ENCODE measurements at places on chromosomes 3 and 15.

- DNase-seq: no peak
Observed at GRCh38 chr15:48967336-48967735, 3.6 kb upstream of the SHC4 start.

DNA sequence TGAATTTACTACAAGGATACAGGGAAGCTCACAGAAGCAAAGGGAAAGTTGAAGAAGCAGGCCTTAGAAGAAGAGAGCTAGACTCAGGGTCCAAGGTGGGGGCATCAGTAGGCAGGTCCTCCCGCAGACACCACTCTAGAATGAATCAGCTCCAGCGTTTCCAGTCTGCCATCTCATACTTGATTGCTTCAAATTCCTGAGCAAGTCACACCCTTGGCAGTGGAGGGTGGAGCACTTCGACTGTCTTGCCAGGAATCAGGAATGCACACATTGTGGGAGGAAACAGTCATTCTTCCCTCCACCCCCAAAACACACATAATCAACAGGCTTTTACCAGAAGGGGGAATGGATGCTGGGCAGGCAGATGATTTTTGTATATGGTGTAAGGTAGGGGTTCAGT is 78.5 kb downstream of the CHCHD6 start:
- no peak for DNase-seq

DNA sequence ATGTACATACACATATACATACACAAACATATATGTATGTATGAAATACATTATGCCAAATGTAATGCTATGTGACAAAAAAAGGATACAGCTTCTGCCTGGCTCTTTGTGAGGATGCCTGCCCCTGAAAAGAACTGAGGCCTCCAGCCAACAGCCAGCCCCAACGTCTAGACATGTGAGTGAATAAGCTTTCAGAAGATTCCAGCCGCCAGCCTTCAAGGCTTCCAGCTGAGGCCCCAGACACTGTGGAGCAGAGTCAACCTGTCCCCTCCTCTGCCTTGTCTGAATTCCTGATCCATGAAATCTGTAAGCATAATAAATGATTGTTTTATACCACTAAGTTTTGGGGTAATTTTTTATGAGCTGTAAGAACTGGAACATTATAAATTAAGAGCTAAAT is 24.7 kb downstream of the GXYLT2 start:
- no peak for DNase-seq

DNA sequence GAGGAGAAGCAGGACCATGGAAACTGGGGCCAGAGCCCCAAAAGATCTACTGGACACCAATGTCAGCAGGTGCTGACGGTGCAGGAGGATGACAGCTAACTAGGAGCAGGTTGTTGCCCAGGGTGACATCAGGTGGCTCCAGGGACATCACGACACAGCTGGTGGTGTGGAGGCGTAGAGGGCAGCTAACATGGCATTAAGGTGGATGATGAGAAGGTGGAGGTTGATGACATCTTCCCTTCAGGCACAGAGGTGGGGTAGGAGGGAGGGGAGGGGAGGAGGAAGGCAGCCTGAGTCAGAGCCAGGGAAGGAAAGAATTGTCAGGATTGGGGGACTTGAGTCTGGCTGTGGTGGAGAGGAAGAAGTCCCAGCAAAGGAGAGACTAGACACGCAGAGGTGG is 1.5 kb upstream of the EPHB1 start:
- no peak for DNase-seq

DNA sequence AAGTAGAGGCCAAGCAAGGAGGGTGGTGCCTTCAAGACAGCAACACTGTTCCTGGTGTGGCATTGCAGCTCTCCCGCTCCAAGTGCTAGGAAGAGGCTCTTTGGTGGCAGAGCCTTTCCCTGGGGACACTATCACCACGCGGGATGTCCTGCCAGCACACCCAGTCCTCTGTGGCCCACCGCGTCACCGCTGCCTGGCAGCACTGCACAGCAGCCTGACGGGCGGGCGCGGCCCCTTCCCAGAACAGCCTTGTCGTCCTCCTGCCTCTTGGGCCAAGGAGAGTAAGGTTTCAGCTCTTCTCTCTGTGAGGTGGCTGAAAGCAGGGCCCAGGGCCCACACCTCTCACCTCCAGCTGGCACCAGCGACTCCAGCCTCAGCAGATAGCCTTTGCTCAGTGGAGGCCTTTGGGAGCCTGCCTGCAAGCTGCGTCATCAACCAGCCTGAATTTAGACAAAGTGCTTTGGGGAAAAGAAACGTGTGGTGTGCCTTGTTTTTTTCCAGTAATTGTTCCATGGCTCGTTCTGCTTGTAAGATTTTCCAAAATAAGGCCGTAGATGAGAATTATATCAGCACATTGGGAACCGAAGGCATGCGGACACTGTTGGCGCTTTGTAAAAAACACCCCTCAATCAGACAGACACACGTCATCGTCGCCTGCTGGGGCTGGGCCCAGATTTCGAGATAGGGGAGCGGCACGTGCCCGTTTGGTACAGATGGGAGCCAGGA is 65.0 kb downstream of the AAGAB start:
- no peak for DNase-seq

DNA sequence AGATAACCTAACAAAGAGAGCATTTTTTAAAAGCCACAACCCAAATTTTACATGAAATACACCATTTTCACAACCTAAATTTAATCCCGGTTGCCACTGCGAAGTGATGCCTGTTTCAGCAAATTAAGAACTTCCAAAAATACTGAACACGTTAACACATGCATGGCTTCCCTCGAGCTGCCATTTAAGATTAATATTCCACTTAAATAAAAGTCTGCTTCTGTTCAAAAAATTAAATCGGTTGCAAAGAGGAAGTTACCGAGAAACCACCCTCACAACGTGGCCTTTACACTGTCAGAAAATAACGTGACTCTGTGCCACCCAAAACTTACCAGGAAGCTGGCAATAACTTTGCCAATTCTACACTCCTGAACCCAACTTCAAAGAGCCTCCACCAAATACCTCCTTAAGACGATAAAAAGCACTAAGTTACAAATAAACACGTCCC is 1.2 kb downstream of the TBL1XR1 start:
- peak; percentile 76 for DNase-seq

GRCh38 chr15:36691579-36692357 is 112.3 kb downstream of the CDIN1 start:
- no peak for DNase-seq

DNA sequence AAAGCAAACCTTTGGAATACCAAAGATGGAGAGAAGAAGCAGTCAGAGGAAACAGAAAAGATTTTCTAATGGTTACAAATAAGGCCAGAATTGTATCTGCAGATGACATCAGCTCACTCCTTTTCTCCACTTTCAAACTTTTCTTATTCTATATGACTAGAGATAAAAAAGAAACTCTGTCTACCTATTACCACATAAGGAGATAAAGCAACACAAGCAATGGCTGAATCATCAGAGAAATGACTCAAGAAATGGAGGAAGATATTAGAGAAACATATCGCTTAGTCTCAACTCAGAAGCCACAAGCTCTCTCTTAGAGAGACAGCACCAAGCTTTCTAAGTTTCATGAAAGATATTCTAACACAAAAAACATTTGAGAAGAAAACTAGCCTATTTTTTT is 784.0 kb downstream of the ZPLD1 start:
- no peak for DNase-seq

DNA sequence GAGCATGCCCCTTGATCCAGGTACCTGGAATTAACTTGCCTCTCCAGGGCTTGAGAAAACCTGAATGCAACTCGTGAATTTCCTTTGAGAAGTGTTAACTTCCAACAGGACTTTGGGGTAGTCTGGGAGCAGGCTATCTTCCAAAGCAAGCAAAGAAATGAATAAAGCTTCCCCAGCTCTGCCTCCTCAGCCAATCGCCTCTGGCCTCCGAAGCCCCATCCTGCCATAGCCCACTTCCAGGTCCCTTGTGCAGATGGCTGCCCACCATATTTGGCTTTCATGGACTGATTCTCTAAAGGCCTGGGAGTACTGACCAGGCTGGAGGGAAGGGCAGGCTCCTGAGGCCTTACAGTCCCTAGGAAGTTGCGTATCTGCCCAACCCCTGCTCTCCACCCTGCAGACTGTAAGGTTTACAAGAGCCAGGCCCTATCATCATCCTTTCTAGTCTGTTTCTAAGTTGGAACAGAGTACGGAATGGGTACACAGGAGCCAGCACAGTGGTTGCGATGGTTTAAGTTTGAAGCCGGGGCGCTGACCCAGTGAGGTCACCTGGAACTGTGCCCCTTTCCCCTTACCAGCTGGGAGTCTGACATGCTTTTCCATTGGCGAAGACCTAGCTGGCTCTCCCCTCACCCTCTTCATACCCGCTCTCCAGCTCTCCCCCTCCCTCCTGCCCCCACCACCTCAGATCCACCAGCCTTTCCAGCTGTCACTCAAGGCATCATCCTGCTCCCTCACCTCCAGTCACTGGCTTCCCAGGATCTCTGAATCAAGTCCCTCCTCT is 1.1 kb upstream of the PML start:
- DNase-seq: no peak

GRCh38 chr3:123372686-123373473 is 76.0 kb downstream of the ADCY5 start:
- DNase-seq: no peak

- no peak for DNase-seq
Observed at GRCh38 chr3:177066068-177066467, 131.2 kb downstream of the TBL1XR1 start.

GRCh38 chr3:148681080-148681479 is 16.6 kb upstream of the AGTR1 start:
- no peak for DNase-seq

- DNase-seq: no peak
Observed at GRCh38 chr3:111517801-111518200, 24.2 kb upstream of the CD96 start.

DNA sequence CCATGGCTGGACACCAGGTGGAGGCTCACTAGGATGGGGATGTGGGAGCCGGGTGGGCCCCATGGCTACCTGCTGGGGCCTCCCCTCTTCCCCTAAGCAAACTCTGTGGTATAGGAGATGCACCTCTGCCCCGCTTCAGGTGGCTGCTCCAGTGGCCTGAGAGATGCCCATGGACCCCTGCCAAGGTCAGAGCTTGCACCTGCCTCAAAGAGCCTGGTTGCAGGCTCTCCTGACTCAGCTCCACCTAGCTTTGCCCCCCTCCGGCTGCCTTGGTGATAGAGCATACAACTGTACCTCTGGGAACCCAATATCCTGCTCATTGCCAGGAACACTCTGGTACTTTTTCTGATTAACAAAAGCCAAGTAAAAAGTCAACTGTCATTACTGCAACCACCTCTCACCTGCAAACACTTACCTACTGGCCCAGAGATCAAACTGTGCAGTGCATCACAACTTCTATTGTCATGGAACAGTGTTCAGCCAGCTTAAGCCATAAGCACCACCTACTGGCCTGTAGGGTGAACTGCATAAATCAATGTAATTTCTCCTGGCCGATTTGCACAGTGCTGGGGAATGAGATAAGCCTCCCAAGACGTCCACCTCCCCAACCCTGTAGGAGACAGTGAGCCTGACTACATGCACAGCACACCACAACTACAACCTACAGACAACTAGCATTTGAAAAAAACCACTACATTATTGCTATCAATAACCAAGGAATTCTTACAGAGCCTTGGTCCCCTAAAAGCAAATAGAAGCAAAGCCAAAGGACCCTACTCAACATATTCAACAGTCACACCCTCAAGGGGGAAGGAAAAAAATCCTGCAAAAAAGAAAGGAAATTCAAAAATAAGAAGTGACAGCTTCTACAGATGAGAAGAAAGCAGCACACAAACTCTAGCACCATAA is 352.4 kb upstream of the ARHGEF26 start:
- peak; percentile 70 for DNase-seq

GRCh38 chr15:58549013-58549784 is 117.4 kb downstream of the LIPC start:
- no peak for DNase-seq

DNA sequence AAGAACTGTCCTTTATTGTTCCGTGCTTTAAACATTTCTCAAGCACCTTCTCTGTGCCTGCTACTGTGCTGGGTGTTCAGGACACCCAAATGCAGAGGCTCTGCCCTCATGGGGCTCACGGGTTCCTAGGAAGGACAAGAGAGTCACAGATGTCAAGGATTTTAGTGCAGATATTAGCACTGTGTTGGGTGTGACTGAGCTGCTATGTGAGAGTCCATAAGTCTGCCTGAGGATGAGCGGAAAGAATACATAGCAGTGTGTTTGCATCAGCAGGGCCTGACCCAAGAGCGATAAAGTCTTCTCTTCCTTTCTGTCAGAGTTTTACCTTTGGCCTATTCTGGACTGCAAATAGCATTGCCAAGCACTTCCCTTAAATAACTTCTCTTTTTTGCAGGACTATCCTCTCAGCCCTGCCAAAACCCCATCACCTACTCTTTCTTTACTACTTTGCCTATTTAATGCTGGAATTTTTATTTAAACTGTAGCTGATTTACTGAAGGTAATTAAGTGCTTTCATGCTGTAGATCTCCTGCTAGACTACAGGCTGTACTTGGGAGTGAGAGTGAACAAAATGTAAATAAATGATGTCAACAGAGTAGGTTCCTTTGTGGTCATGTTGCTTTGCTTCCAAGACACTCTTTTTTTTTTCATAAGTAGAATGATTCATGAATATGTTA is 459.4 kb upstream of the TPRG1 start:
- peak; percentile 89 for DNase-seq

DNA sequence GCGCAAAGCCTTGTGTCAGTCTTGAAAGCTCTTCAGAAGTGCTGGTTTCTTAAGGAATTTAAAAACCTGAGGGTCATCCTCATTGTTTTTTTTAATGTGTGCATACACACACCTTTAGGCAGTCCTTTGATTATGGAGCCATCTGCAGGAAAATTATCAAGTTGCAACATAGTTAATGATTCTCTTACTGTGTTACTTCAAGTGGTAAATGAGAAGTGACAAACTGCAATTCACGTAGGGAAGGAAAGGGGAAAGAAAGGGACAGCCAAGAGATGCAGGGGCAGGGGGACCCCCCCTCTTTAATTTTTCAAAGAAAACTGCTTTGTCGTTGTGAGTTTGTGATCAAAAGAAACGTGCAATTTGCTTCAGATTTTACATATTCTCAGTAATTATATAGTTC is 162.4 kb upstream of the CGNL1 start:
- DNase-seq: peak; percentile 3

DNA sequence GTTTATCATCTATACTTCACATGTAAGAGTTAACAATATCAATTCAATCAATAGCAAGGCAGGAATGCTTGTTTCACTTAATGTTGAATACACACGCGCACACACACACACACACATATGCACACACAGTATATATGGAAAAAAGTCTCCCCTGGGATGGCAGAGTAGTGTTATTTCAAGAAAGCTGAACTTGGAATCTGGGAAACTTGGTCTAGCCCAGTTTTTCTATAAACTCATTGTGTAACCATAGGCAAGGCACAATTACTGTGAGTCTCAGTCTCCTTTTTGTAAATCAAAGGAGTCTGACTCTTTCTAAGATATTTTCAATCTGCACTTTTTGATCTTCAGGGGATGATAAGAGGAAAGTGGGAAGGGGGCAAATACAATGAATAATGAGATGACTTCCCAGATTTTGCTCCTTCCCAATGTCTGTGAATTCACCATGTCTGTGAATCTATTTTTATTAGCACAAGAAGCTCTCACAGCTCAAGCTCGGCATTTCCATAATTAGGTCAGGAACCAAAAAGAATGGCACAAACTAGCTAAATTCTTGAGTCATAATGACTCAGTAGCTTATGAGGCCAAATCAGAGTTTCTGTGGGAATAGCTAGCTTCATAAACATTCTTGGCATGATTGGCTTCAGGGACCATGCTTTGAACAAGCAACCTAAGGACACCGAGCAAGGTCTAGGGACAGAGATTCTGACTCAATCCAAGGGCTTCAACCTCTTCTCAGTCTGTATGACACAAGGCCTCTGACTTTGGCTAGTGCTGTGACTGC is 227.4 kb upstream of the DCBLD2 start:
- DNase-seq: no peak
